NCI-H2029 treated with DMSO at 0.1 percent for 48 hours (cell line): ENCODE measurements at places on chromosomes 12 and 14.

DNA sequence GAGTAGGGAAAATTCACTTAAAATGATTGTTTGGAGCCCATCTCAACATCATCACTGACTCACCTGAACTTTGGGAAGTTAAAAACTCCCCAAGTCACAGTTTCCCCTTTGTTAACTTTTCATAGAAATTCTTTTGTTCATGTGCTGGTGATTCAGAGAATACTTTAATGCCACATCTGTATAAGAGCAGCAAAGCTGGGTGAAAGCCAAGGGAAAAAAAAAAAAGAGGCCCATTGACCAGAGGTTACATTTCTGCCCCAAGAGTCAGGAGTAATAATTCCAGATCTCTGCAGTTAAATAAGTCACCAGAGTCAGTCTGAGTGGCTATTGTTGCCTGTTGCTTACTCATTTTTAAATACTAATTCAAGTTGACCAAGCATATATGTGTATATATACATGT is 136.4 kb upstream of the LGR5 start:
- no peak for DNase-seq

DNA sequence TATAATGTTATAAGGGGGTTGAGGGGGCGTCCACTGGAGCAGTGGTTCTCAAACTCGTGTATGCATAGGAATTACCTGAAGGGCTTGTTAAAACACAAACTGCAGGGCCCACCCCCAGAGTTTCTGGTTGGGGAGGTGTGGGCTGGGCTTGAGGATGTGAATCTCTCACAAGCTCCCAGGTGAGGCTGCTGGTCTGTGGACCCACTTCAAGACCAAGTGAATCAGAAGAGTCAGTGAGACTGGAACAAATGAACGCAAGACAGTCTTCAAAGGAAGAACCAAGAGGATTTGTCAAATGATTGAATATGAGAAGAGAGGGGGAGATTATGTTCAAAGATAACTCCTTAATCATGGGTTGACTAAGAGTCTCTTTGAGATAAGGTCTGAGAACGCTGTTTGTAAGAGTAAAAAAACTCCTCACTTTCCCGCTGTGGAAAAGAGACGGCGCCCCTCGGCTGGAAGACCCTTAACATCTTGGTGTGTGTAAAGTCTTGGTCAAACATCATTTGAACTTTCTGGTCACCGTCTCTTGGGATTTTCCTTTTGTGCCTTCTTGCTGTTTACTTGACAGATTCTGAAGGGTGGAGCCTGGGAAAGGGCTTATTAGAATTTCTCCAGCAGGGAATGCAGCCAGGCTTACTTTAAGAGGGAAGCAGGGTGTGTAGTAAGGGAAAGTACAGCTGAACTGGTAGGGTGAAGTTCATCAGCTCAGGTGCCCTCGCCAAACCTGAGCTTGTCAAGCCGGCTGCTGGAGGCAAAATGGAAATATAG is 5.3 kb upstream of the FOXN3 start:
- DNase-seq = no peak

DNA sequence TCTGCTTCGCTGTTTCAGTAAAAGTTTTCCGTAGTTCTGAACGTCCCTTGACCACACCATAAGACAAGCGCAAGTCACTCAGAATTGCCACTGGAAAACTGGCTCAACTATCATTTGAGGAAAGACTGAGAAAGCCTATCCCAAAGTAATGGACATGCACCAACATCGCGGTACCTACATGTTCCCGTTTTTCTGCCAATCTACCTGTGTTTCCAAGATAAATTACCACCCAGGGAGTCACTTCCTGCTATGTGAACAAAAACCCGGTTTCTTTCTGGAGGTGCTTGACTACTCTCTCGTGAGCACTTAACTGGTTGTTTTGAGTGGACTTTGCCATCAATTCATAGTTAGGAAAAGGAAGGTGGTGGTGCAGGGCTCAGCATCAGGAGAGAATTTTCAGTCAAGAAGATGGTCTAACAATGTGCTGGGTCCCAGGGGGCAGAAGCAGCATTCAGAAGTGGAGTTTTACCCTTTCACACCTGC is 1.4 kb downstream of the EGLN3 start:
- DNase-seq = peak; percentile 98

DNA sequence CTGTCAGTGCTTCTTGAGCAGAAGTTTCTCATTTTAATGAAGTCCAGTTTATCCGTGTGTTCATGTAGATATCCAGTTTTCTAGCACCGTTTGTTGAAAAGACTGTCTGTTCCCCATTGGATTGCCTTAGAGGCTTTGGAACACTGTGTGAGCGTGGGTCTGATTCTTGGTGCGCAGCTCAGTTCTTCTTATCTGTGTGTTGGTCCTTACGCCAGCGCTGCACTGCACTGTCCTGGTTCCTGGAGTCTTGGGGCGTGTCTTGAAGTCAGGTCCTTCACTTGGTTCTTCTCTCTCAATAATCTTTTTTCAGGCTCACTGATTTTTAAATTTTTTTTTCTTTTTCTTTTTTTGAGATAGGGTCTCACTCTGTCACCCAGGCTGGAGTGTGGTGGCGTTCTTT is 25.5 kb downstream of the EP400 start:
- no peak for DNase-seq

- DNase-seq = no peak
Observed at GRCh38 chr12:113183030-113183589, 2.2 kb downstream of the DDX54 start.
